ENCODE measurements at places on chromosomes 5 and 9.

GRCh38 chr5:140642718-140643117 is 3.5 kb downstream of the TMCO6 start:
- no peak for DNase-seq

- DNase-seq, result no peak
These were observed 195.1 kb downstream of the SMARCA2 start for GRCh38 chr9:2210201-2210600.

DNA sequence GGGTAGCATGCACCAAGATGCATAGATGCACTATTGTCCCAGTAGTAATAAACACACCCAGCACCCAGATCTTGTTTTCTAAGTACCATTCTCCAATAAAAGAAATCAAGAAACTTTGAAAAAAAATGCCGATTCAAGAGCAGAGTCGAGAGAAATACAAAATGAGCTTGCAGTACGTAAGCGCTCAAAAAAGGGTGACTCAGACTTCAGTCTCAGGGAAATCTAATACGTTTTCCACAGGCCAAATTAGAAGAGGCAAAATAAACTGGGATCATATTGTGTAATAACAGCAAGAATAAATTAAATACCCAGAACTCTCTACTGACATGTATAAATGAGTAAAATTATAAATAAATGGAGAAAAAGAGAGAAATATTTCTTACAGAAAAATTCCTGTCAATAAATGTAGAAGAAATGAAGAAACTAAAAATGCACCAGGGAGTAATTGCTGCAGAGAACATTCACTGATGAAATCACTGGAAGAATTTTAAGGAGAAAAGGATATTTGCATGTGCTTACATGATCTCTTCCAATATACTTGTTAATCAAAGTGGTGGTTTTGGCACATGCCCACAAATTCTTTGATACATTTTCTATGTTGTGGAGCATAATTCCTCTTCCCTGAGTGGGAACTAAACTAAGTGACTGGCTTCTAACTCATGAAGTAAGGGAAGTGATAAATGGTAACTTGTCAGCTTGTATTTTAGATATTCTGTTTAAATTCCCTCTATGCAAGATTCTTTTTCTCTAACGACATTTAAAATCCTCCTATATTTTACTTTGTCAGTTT is 567.6 kb upstream of the ADAMTS16 start:
- DNase-seq, result no peak

DNA sequence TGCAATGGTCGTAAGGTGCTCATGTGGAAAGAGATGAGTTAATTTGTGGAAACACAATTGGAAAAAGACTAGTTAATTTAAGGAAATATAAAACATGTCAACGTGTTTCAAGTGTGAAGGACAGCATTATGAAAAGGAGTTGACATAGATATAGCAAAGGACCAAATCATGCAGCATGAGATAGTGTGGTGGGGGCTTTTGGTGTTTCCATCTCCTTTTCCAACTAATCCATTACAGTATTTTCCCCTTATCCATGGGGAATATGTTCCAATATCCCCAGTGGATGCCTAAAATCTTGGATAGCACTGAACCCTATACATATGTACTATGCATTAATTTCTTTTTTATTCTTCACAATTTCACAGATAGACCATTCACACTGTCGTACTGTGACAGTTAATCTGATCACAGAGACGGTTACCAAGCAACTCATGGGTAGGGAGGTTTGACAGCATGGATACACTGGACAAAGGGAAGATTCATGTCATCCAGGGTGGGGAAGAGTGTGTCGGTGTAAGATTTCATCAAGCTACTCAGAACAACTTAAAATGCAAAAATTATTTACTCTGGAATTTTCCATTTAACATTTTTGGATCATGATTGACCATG is 238.6 kb downstream of the CDH12 start:
- no peak for DNase-seq

DNA sequence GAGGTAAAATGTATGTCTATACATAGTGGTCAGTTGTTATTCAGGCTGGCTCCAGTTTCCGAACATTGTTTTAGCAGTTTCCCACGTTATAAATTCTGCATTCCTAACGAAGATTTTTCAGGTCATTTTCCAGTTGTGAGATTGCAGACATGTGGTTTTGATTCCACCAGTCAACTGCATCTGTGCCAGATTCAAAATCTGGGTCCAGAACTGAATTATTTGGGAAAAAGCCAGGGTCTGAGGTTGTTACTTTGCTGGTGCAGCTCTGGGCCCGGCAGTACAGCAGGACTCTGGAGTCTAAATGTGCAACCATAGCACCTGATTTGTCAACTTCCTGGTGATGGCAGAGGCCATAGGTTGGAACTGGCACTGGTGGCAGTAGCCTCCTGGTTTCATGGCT is 105.7 kb upstream of the MEGF10 start:
- no peak for DNase-seq

DNA sequence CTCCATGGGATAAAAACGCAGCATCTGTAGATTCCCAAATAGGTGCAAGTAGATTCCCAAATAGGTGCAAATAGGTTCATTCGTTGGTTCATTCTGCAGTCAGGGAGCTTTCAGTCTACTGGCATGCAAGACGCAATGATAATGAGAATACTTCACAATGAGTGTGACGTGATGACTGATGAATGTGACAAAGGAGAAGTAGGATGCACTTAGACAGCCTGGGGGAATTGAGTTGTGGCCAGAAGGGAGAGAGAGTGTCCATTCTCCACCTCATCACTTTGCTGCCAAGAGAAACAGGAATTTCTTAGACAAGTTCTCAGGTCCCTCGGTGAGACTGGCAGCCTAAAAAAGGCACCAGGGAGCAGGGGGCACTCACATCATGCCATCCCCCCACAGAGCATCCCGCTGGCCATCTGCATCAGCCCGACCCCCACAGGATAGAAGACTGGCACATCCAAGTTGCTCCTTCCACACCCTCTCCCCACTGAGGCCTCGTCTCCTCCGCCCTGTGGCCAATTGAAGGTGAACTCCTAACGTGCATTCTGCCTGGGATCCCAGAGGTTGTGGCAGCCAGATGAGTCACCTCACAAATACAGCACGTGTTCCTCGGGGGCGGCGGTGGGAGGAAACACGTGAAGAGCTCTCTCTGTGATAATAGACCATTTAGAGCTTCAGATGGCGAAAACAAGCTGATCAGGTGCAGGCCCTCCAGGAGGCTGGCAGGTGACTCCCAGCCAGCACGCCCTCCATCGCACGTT is 19.9 kb upstream of the KCNIP1 start:
- no peak for DNase-seq

DNA sequence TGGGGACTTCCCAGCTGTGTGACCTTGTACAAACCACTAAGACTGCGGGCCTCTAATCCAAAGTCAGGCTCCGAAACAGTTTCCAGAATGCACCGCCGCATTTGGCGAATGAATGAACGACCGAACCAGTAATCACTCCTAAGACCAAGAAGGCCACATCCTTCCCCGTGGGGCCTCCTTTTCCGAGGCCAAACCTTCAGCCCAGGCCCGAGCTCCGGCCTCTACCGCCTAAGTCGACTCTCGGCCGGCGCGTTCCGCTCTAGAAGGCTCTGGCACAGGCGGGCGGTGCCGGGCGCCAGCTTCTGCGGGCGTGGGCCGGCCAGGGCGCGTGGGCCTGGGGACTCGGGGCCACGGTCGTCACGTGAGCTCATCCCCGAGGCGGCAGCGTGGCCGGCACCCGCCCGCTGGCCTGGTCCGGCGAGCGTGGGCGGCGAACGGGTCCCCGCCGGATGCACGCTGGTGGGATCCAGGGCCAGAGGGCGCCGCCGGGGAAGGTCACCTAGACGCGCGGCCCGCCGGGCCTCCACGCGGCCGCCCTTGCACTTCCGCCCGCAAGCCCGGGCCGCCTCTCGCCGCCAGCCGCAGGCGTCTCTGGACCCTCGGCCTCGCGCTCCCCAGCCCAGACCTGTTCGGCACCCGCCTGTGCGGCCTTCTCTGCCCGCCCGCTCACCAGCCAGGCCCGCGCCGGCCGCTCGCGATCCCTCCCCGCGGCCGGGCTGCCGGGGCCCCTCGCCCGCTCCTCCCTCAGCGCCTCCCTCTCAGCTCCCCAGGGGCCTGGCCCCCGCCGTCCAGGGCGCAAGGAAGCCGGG is 754 bp downstream of the VDAC1 start:
- peak; percentile 75 for DNase-seq

- no peak for DNase-seq
These were observed 381.6 kb downstream of the TMEM38B start for GRCh38 chr9:106075960-106076327.

GRCh38 chr9:33143241-33143661 is 23.9 kb downstream of the B4GALT1 start:
- DNase-seq, result peak; percentile 40

DNA sequence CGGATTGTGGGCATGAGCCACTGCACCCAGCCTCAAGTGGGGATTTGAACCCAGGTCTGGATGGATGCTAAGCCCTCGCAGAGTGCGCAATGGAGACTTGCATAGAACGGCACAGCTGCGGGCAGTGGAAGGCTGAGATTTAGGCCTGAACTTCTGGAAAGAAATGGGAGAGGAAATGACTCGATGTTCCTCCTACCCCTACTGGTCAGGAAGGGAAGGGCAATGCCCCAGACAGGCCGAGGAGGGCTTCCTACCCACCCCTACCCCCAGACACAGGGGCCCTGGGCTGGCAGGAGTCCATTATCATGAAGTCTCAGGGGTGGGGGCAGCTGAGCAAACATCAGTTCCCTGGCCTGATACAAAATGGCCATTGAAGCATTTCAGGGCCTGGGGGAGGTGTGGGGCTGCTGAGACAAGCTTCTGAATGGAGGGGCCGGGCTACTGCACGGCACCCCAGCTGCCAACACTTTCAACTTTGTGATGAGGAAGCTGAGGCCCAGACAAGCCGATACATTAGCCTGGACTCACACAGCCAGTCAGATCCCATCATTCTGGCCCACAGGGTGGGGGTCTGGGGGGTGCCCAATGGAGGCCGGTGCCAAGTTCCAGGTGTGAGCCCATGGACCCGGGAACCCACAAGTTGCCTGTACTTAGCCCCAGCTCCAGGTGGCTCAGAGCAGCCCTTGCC is 13.5 kb upstream of the WDR38 start:
- no peak for DNase-seq

DNA sequence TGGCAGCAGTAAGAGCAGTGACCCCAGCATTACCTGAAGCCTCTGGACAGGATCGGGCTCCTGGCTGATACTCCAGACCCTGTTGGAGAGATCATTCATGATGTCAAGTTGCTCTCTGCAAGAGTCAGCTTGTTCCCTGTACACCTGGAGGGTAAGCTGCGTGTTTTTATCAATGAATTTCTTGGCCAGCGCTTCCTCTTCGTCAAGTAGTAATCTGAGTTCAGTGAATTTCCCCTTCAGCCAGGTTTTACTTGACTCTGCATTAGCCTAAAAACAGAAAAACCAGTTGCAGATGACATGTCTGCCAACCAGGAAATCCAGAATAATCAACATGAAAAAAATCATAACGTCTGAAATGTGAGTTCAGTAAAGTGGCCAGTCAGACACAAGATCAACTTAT is 19.1 kb downstream of the TRIM14 start:
- DNase-seq, result no peak

- DNase-seq, result no peak
These were observed 253.9 kb downstream of the SH3GL2 start for GRCh38 chr9:17832812-17833211.

DNA sequence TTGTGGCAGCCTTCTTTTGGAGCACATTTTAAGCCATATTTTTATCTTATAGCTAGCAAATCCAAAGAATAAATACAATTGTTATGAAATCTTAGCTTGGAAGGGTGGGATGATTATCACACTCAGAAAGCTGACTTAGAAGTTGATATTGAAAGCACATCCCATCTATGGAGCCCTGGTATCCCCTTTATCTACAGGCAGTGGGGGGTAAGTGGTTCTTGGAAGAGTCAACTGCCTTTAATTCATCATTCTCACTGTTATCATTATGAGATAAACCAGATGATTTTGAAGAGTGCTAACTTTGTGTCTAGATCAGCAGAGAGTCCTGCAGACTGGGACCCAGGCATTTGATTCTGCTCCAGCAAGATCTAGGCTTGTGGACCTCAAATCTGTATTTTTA is 3.0 kb downstream of the LCP2 start:
- DNase-seq, result no peak

DNA sequence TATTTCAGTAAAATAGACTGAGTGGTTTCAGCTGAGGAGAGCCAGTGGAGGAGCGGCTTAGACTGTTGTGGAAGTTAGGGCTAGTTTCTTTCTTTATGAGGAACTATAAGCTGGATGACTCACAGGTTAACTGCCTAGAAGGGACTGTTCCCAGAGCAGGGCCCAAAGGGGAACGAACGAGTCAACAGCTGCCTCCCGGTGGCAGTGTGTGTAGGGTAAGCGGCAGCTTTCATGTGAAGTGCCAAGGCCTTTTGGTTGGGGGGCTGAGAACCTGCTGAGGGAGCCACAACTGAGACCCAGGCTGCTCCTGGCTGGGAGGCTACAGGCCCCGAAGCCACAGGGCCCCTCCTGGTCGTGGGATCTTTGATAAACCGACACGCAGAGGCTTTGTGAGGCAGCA is 7.0 kb downstream of the SQSTM1 start:
- DNase-seq, result no peak

DNA sequence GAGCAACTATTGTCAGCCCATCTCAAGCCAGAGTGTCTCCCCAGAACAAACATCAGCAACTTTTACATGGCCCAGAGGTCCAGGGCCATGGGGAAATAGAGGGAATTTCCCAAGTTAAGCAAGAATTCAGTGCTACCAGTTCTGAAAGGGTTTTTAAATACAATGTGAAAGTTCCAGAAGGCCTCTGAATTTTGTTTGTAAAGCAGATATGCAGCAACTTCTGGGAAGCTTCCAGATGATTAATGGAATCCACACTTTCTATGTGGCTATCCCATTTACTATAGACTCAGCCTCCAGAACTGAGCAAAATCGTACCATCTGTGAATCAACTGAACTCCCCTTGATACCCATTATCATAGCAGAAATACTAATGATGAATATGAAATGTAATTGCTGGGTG is 93.8 kb downstream of the FEM1C start:
- DNase-seq, result no peak

DNA sequence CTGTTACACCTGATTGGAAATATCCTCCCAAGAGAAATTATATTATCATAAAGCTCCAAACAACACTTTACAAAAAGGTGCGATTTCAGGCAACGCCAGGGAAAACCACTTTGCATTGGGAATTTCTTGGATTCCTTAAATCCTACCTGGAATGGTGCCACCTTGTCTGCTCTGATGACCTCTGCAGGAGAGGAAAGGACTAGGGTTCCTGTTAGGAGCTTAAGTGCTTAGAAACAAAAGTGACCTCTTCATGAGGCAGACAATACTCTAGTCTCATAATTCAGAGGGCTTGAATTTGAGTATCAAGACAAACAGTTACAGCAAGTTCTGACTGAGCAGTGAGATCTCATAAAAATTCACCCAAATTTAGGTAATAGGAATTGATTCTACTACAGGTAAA is 33.9 kb upstream of the GLIS3 start:
- DNase-seq, result no peak

- DNase-seq, result no peak
These were observed 522.7 kb downstream of the HTR1A start for GRCh38 chr5:63439537-63439936.

DNA sequence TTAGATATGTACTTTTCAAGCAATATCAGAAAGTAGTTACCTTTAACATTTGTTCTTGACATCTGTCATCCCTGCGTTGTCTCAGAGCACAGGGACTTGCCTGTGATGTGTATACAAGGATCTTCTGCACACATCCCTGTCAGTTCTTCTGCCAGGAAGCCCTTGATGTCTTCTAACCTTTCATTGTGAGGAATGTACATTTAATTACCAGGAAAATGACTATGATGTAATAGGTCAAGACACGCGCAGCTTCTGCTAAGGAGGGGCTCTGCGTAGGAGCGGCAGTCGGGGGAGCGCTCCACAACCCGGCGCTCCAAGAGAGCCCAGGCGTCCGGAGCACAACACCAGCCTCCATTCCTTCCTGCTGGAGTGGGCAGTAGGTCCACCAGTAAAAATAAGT is 119.7 kb downstream of the IRX2 start:
- DNase-seq, result no peak

GRCh38 chr5:73088026-73088425 is 32.3 kb upstream of the TMEM171 start:
- DNase-seq, result no peak
